ENCODE measurements at places on chromosomes 4 and X. TPM values are rescaled to one million over a fixed set of nuclear protein-coding genes. Genes with fewer than 3 reads are reported as not detected.

The TLR8 gene
- total RNA-seq, result 0.50 TPM

The KDR gene
- 7.9 TPM for total RNA-seq

The UGT2B11 gene
- total RNA-seq, result 0.12 TPM

The OTC gene
- 0.68 TPM for total RNA-seq

The GUF1 gene
- 35.7 TPM for total RNA-seq

The BRS3 gene
- total RNA-seq, result 0.50 TPM

The NDP gene
- 1.3 TPM for total RNA-seq

The CT45A10 gene
- 27.9 TPM for total RNA-seq

DNA sequence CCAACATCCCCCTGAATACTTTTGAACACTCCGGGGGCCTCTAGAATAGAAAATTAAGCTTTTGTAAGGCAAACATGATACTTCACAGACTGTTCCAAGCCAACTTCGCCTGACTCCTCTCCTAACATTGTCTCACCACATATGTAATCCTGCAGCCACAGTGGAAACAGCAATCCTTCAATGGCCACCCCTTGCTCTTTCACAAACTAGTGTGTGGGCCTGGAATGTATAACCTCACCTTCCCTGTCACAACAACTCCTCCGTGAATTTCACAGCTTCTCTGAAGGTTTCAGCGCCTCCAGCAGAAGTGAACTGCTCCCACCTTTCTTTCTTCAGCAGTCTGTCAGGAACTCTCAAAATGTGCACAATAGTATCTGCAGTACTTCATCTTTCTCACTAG lies 185.1 kb downstream of the ADGRL3 start:
- no peak overlapping the region for H3K4me3 ChIP-seq
- H3K27me3 ChIP-seq, result no peaks in the 10 kb centered on the region
- no peak for DNase-seq
- H3K27ac ChIP-seq, result no peak overlapping the region
- H3K4me1 ChIP-seq, result no peaks in the 10 kb centered on the region
- no peaks in the 10 kb centered on the region for H3K36me3 ChIP-seq

DNA sequence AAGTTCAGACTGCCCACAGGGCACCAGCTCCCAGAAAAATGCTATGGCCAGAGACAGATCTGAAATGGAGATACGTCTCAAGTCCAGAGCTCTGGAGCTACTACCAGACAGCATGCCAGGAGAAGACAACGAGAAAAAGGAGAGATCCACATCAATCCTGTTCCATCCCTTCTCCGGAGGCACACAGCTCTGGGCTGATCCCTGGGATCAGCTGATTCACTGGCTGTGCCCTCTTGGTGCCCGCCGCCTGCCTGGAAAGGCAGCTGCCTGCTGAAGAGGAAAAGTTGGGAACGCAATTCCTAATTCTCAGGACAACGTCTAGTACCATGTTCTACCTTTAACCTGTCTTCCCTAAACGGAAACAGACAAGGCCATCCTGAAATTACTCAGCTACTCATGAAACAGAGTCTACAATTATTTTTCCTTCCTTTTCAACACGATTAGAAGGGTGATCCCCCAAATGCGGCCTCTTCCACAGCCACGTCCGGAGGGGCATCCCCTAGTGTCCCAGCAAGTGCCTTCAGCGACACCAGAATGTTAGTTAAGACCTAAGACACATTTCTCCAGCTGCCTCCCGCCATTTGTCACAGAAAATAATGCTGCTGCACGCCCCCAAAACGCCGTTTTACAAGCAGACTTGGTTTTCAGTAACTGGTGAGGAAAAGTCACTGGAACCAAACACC lies 2.4 kb downstream of the ZFYVE28 start:
- H3K4me3 ChIP-seq, result no peak overlapping the region
- peaks cover 30% of the 10 kb centered on the region for H3K4me1 ChIP-seq
- no peaks in the 10 kb centered on the region for H3K36me3 ChIP-seq
- peak overlapping the region; percentile 46 for H3K27ac ChIP-seq
- no peak for DNase-seq

DNA sequence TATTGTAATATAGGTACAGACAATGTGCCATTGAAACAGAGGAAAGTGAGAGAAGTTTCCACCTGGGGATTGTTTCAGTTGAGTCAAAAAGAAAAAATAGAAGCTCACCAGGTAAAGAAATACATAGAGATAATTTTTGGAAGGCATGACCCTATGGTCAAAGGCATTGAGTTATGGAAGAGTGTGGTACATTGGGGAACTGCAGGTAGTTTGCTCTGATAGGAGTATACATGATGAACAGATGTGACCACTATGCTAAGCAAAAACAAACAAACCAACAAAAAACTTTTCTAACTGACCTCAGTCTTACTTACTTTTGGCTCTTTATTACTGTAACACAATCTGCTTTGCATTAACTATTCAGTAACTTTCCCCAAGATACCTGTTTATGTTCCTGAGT lies 85.9 kb downstream of the UGT8 start:
- no peak for DNase-seq
- H3K4me3 ChIP-seq, result no peak overlapping the region

- no peaks in the 10 kb centered on the region for H3K4me1 ChIP-seq
- DNase-seq, result no peak
- no peak overlapping the region for H3K27ac ChIP-seq
- no peaks in the 10 kb centered on the region for H3K27me3 ChIP-seq
Observed at GRCh38 chr4:176902710-176903323, 110.1 kb upstream of the VEGFC start.

- peaks cover 28% of the 10 kb centered on the region for H3K4me1 ChIP-seq
- no peak overlapping the region for H3K27ac ChIP-seq
- H3K36me3 ChIP-seq, result no peaks in the 10 kb centered on the region
- DNase-seq, result no peak
- no peak overlapping the region for H3K4me3 ChIP-seq
Observed at GRCh38 chr4:8353912-8354453, 84.4 kb downstream of the HTRA3 start.

GRCh38 chrX:119954374-119954773 lies 10.8 kb upstream of the NKAP start:
- no peak overlapping the region for H3K4me3 ChIP-seq
- DNase-seq, result no peak
- no peak overlapping the region for H3K27ac ChIP-seq
- H3K4me1 ChIP-seq, result no peaks in the 10 kb centered on the region

DNA sequence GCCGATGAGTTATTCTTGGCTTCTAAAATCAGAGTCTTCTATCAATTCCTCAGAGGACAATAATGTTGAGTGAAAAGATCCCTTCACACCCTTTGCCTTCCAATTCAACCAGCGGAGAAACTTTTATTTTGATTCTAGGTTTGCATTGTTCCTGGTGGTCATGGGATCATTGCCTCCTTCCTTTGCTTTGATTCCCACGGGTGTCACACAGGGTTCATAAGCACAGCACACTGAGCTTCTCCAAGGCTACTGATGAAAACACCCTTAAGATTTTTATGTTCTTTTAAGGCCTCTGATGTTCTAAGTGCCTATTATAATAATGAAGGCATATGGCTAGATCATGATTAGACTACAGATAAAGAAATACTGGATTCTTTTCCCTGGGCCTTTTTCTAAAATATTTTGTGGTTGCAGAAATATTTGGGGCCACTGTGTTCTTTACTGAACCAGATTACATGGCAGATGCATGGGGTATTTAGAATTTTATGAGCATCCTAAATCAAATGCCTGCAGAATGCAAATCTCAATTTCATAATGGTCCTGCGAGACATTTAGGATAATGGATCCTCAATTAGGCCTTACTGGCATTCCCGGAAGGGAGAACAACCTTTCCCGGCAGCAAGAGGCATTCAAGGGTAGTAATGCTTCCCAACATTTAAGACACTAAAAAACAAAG lies 43.9 kb upstream of the FGFBP2 start:
- H3K36me3 ChIP-seq, result no peaks in the 10 kb centered on the region
- peaks cover 1% of the 10 kb centered on the region for H3K4me1 ChIP-seq
- H3K4me3 ChIP-seq, result no peak overlapping the region
- H3K27me3 ChIP-seq, result no peaks in the 10 kb centered on the region

GRCh38 chrX:44308869-44309268 lies 34.6 kb downstream of the EFHC2 start:
- H3K4me3 ChIP-seq, result no peak overlapping the region
- H3K36me3 ChIP-seq, result no peaks in the 10 kb centered on the region
- H3K27ac ChIP-seq, result no peak overlapping the region
- no peak for DNase-seq
- no peaks in the 10 kb centered on the region for H3K4me1 ChIP-seq

GRCh38 chrX:71852182-71852581 lies 58.5 kb upstream of the NHSL2 start:
- no peaks in the 10 kb centered on the region for H3K36me3 ChIP-seq
- no peak for DNase-seq
- no peaks in the 10 kb centered on the region for H3K4me1 ChIP-seq
- no peak overlapping the region for H3K27ac ChIP-seq
- no peaks in the 10 kb centered on the region for H3K27me3 ChIP-seq
- H3K4me3 ChIP-seq, result no peak overlapping the region

DNA sequence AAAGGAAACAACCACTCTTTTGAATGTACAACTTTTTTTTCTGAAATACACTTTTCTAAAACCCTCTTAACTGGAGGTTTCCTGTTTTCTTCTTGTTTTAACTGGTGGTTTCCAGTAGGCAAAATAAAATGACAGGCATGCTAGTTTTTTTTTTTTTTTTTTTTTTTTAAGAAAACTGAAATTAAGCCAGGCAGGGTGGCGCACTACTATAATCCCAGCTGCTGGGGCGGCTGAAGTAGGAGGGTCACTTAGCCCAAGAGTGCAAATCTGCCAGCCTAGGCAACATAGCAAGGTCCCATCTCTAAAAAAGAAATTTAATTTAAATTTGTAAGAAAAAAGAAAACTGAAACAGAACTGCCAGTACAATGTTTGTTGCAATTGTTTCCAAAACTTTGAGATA lies 44.0 kb downstream of the TMEM144 start:
- H3K27ac ChIP-seq, result no peak overlapping the region
- H3K36me3 ChIP-seq, result no peaks in the 10 kb centered on the region
- DNase-seq, result no peak
- H3K27me3 ChIP-seq, result no peaks in the 10 kb centered on the region
- H3K4me3 ChIP-seq, result no peak overlapping the region

- H3K4me1 ChIP-seq, result no peaks in the 10 kb centered on the region
- no peak overlapping the region for H3K27ac ChIP-seq
- H3K36me3 ChIP-seq, result no peaks in the 10 kb centered on the region
- no peak for DNase-seq
- H3K4me3 ChIP-seq, result no peak overlapping the region
Observed at GRCh38 chrX:17560385-17560784, 176.9 kb upstream of the SCML1 start.

- no peaks in the 10 kb centered on the region for H3K27me3 ChIP-seq
- H3K27ac ChIP-seq, result no peak overlapping the region
- no peak overlapping the region for H3K4me3 ChIP-seq
- no peak for DNase-seq
- H3K36me3 ChIP-seq, result no peaks in the 10 kb centered on the region
Observed at GRCh38 chr4:41832961-41833360, 84.4 kb upstream of the PHOX2B start.

DNA sequence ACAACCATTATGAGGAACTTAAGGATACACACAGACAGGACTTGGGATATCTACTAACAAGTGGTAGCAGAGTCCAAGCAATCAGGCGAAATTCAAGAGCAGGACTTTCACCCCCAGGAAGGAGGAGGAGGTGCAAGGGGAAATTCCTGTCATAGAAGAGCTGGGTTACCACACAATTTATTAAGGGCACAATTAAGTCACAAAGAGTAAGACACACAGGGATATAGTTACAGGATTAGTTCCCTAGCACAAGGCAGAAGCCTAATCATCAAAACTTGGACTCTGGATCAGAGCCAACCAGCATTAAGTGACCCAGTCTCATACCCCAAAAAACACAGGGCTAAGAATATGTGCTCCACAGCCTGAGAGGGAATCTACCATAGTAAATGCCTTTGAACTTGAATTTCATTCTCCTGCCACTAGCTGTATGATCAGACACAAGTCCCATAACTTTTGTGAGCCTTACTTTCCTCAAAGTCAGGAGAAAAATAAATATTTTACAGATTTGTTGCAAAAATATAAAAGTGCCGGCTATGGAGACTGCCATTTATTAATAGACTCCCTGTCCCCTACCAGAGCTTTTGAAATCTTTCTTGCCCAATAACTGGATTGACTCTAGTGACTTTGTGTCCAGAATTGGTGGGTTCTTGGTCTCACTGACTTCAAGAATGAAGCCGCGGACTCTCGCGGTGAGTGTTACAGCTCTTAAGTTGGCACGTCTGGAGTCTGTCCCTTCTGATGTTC lies 87.0 kb downstream of the SYNPO2 start:
- H3K27me3 ChIP-seq, result no peaks in the 10 kb centered on the region
- H3K27ac ChIP-seq, result no peak overlapping the region
- DNase-seq, result no peak
- no peaks in the 10 kb centered on the region for H3K36me3 ChIP-seq

GRCh38 chr4:15725608-15726007 lies 22.7 kb downstream of the BST1 start:
- H3K4me1 ChIP-seq, result no peaks in the 10 kb centered on the region
- no peak overlapping the region for H3K4me3 ChIP-seq
- H3K27ac ChIP-seq, result no peak overlapping the region
- no peaks in the 10 kb centered on the region for H3K27me3 ChIP-seq
- H3K36me3 ChIP-seq, result no peaks in the 10 kb centered on the region
- DNase-seq, result no peak

- H3K36me3 ChIP-seq, result no peaks in the 10 kb centered on the region
- no peak for DNase-seq
- no peak overlapping the region for H3K4me3 ChIP-seq
- H3K27me3 ChIP-seq, result no peaks in the 10 kb centered on the region
- no peak overlapping the region for H3K27ac ChIP-seq
- H3K4me1 ChIP-seq, result no peaks in the 10 kb centered on the region
Observed at GRCh38 chrX:116009346-116009745, 161.2 kb upstream of the AGTR2 start.

DNA sequence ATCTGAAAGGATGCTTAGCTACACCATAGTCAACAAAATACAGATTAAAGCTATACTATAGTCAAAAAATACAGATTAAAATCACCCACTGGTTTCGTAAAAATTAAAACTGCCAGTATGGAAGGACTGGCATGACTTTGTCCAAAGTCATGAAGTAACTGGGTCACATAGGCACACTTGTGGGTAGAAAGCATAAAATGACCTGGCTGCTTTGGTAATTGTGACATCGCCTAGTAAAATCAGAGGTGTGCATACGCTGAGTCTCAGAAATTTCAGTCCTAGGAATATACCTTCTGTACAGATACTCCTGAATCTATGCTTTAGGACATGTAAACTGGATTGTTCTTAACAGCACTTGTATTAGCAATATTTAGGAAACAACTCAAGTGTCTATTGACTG lies 28.1 kb downstream of the CLNK start:
- H3K4me1 ChIP-seq, result no peaks in the 10 kb centered on the region
- no peaks in the 10 kb centered on the region for H3K27me3 ChIP-seq
- H3K27ac ChIP-seq, result no peak overlapping the region
- no peak for DNase-seq

- no peak overlapping the region for H3K4me3 ChIP-seq
- DNase-seq, result no peak
- H3K27ac ChIP-seq, result no peak overlapping the region
- H3K4me1 ChIP-seq, result no peaks in the 10 kb centered on the region
- H3K27me3 ChIP-seq, result no peaks in the 10 kb centered on the region
Observed at GRCh38 chrX:24760363-24761000, 66.8 kb downstream of the POLA1 start.

DNA sequence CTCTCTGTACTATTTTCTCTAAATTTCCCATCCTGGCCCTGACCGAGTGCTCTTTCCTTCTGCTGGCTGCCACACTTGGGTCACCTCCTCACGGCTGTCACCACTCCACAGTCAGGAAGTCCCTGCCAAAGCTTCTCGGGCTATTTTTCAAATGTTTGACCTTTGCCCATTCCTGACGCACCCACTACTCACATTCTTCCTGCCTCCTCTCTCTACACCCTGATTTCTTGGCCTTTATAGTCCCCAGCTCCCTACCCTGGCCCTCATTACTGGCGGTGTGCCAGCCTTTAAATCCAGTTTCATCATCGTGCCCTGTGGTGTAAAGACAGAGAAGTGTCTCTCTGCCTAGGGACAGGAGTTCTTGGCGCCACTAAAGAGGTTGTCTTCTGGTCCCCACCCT lies 46.4 kb upstream of the GATB start:
- no peaks in the 10 kb centered on the region for H3K27me3 ChIP-seq
- no peak overlapping the region for H3K27ac ChIP-seq
- H3K36me3 ChIP-seq, result no peaks in the 10 kb centered on the region
